Tongue (tissue), 3 donors: ENCODE measurements at places on chromosomes 16 and 17. TPM values are rescaled to one million over a fixed set of nuclear protein-coding genes. Genes with fewer than 3 reads are reported as not detected.

DNA sequence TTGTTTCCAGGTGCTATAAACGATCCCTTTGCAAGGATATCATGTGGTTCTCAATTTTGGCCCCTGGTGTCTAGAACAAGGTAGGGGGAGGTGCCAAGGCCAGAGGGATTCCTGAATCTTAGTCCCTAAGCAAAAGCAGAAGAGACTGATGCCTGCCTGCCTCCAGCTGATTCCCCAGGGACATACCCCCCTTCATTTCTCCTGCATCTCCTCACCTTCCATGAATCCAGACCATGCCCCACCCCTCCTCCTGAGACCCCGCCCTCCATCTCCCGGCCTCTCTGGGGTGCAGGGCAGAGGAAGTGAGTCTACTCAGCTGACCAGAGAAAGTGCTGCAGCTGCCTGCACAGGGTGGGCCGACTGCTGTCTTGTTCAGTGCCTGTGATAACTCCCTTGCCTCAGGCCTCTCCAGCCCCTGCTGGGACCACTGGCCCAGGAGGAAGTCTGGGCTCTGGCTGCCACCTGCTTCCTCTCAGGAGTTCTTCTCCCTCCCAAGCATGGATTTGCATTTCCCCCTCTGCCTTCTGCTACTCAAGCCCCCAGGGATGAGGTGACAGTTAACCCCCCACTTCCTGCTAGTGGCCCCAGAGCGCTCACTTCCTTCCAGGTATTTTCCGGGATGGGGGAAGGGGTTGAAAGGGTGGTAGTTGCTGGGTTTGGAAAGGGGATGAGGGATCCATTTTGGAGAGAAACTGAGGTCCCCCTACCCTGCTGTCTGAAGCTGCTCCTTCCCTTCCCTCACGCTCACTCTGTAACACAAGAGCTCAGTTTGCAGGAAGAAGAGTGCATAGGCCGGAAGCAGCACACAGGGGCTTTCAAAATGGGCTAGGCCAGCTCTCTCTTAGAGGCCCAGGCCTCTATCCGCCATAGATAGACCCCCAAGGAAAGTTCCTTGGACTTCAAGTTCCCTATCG lies 10.5 kb upstream of the TSPOAP1 start:
- DNase-seq, result peak; percentile 16

Gene IRF8
- 12.2 TPM for total RNA-seq

- no peak for DNase-seq
These were observed 24.7 kb downstream of the DDX42 start for GRCh38 chr17:63798572-63799106.

GRCh38 chr17:66221755-66222530 lies 7.3 kb downstream of the APOH start:
- DNase-seq, result no peak

Gene GSG1L2
- not detected for total RNA-seq

- no peak for DNase-seq
These were observed 30.5 kb upstream of the CACNG1 start for GRCh38 chr17:67013891-67014290.

Gene ZNF319
- 4.9 TPM for total RNA-seq

GRCh38 chr16:66451548-66451947 lies 24.5 kb downstream of the BEAN1 start:
- no peak for DNase-seq

- DNase-seq, result no peak
These were observed 8.4 kb downstream of the GLOD4 start for GRCh38 chr17:773467-774312.

Gene C16orf96
- 0.72 TPM for total RNA-seq

- DNase-seq, result no peak
These were observed 372 bp downstream of the CD300A start for GRCh38 chr17:74466828-74467184.

Gene LRRC75A
- 6.2 TPM for total RNA-seq

- no peak for DNase-seq
These were observed 1.2 kb downstream of the MYH11 start for GRCh38 chr16:15855704-15856003.

GRCh38 chr17:65393514-65393913 lies 167.9 kb downstream of the AXIN2 start:
- DNase-seq, result no peak

- DNase-seq, result no peak
These were observed 45.0 kb upstream of the ARHGAP44 start for GRCh38 chr17:12744298-12744697.

- no peak for DNase-seq
These were observed 5.6 kb downstream of the SLC38A8 start for GRCh38 chr16:84036982-84037425.

- peak; percentile 70 for DNase-seq
These were observed 73.3 kb upstream of the MTMR4 start for GRCh38 chr17:58587713-58588117.

- no peak for DNase-seq
These were observed 37.1 kb upstream of the SLC25A19 start for GRCh38 chr17:75326226-75326848.

DNA sequence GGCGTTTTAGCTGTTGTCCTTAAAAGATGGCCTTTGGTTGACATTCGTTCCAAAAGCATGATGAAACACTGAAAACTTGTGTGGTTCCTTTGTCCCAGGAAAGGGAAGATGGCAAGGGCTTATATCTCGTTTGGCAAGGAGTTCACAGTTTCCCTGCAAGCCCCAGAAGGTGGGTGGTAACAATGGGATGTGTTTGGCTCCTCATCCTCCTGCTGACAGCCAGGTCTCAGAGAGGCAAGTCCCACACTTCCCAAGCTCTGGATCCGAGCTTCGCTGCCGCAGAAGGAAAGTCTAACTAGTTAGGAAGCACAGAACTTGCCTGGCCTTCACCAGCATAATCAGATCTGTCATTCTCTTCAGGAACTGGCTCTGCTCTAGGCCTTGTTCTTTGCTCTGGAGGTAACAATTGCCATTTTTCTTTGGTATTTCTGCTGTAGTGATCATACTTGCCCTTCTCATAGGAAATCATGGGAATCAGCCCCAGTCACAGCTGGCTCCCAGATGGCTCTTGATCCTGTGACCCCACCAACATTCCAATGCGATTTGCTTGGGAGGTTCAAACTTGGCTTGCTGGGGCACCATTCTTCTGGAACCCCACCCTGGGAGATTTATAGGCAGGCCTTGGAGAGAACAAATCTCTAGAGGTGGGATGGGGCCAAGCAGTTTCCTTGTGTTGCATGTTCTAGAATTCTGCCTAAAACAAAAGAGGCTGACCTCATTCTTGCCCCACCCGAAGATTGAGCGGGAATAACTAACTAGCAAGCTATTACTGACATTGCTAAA lies 17.9 kb downstream of the KPNA2 start:
- DNase-seq, result peak; percentile 84

Gene GNAO1
- 3.9 TPM for total RNA-seq

GRCh38 chr17:42908872-42909700 lies 8.5 kb downstream of the G6PC1 start:
- DNase-seq, result no peak

Gene NPW
- 0.82 TPM for total RNA-seq

Gene PRCD
- 0.31 TPM for total RNA-seq

- DNase-seq, result no peak
These were observed 103.9 kb upstream of the SEC14L1 start for GRCh38 chr17:77036841-77037381.

DNA sequence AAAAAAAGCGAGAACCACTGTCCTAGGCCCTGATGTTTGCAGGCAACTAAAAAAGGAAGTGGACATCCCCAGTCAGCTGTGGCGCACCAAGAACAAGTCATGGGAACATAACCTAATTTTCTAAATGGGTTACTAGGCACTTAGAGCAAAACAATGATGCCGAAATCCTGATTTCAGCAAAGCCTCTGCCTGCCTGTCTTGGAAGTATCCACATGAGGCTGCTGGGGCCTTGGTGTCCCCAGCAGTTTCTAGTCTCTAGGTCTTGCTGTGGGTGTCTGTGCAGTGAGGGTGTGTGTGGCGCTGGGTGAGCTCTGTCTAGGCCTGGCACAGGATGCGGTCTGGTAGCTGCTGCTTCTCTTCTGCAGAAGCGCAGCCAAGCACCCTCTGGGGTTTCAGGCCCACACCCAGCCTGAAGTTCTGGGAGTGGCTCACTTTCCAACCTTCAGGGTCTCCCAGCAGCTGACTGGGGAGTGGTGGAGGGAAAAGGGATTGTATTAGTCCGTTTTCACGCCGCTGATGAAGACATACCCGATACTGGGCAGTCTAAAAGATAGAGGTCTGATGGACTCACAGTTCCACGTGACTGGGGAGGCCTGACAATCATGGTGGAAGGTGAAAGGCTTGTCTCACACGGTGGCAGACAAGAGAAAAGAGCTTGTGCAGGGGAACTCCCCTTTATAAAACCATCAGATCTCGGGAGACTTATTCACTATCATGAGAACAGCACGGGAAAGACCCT lies 21.1 kb downstream of the STH start:
- no peak for DNase-seq

Gene SLFN14
- total RNA-seq, result 0.31 TPM

DNA sequence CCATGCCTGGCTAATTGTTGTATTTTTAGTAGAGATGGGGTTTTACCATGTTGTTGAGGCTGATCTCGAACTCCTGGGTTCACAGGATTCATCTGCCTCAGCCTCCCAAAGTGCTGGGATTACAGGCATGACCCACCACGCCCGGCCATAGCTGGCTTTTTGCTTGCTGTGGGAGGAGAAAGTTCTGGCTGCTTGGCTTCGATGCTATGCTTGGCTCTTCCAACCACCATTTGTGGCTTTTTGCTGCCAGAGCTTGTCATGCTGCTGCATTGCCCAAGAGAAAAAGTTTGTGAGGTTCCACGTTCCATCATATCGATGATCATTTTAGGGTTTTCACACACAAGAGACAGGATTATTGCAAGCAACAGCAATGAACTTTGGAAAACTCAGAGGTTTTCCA lies 16.2 kb downstream of the BMERB1 start:
- DNase-seq, result peak; percentile 10

Gene FOXN1
- 0.21 TPM for total RNA-seq

DNA sequence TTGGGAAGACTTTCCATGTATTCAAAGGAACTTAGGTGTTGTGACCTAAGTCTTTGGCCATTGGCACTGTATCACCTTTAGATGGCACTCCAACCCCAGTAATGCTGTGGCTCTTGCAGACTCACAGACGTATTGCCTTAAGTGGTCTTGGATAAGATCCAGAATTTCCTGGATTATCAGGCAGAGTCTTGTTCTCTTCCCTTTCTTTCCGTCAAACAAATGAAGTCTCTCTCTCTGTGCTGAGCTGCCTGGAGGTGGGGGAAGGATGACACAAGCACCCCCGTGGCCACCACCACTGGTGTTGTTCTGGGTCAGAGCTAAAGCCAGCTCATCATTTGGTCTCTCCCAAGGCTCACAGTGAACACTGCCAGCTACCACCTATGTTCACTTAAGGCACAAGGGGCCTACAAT lies 789.9 kb upstream of the KIF2B start:
- DNase-seq, result peak; percentile 80

DNA sequence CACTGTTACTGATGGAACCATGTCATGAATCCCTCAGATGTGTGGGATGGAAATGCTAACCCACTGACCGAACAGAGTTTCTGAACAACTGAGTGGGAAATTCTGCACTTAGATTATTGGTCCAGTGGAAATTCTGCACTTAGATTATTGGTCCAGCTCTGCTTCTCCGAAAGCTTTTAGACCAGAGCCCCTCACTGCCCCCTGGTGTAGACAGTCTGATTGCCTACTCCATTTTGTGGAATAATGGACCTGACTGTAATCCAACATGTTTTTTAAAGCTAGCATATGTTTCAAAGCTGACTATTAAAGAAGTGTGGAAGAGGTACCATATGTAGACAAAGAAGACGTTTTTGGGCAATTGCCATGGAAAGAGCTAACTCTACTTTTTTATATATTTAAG lies 50.3 kb upstream of the TBX2 start:
- no peak for DNase-seq

GRCh38 chr16:80997139-80997798 lies 9.4 kb downstream of the CMC2 start:
- DNase-seq, result no peak

Gene HBQ1
- not detected for total RNA-seq

DNA sequence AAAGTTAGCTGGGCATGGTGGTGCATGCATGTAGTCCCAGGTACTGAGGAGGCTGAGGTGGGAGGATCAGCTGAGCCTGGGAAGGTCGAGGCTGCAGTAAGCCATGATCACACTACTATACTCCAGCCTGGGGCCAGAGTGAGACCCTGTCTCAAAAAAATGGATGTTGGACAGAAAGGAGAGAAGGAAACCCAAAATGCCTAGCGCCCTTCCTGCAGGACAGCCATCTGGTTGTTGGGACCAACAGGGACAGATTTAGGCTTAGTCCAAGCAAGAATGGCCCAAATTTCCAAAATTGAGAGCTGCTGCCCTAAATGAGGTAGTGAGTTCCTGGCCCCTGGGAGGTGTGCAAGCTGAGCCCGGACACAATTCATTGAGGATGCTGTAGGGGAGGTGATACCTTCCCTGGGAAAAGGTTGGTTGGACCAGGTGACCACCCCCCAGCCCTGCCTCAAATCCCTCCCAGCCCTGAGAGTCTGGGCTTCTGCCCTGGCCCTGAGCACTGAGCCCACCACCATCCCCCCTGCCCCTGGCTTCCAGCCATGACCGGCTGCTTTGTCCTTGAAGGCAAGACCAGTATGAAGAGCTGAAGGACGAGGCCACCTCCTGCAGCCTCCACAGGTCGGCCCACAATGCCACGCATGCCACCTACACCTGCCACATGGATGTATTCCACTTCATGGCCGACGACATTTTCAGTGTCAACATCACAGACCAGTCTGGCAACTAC lies 35.1 kb downstream of the IL21R start:
- DNase-seq, result no peak

- no peak for DNase-seq
These were observed 2.3 kb downstream of the PHAF1 start for GRCh38 chr16:67111951-67112444.

DNA sequence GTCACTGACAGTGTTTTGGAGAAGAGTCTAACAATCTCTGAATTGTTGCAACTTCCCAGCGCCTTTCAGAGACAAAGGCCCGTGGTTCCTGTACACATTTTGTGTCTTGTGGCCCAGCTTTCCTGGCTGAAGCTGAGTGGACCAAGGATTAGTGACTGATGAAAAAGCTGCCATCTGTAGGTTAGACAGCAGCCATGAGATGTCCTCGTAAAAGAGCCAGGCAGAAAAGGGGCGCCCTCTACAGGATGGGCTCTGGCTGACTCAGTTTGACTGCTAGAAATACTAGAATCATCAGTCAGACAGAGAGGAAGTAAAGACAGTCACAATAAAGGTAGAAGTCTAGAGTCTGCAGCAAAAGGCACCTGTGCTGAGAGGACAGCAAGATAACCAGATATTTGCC lies 26.5 kb upstream of the NF1 start:
- DNase-seq, result no peak

Gene ASPHD1
- total RNA-seq, result 1.6 TPM

DNA sequence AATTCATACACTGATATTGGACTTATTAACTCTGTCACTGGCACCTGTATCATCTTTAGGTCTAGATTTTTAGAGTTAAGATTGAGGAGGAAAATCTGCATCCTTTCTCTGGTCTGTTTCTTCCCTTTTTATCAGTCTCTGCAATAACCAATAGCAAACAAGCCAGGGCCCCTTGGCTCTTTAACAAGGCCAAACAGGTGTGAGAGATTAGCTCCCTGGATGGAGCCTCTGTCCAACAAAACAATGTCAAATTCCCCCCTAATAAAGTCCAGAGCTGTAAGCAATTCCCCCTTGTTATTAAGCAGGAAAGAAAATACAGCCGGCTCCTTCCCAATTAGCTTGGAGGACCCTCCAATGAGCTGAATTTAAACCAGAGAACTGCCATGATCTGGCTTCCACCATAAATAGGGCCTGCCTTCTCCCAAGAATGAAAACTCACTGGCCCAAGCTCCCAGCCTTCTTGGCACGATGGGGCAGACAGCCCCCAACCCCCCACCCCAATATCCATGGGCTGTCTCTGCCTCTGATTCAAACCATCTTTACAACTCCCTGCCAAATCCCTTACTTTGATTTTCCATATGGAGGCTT lies 56.1 kb upstream of the SOX9 start:
- peak; percentile 71 for DNase-seq
